ENCODE measurements at places on chromosomes 5 and 9.

DNA sequence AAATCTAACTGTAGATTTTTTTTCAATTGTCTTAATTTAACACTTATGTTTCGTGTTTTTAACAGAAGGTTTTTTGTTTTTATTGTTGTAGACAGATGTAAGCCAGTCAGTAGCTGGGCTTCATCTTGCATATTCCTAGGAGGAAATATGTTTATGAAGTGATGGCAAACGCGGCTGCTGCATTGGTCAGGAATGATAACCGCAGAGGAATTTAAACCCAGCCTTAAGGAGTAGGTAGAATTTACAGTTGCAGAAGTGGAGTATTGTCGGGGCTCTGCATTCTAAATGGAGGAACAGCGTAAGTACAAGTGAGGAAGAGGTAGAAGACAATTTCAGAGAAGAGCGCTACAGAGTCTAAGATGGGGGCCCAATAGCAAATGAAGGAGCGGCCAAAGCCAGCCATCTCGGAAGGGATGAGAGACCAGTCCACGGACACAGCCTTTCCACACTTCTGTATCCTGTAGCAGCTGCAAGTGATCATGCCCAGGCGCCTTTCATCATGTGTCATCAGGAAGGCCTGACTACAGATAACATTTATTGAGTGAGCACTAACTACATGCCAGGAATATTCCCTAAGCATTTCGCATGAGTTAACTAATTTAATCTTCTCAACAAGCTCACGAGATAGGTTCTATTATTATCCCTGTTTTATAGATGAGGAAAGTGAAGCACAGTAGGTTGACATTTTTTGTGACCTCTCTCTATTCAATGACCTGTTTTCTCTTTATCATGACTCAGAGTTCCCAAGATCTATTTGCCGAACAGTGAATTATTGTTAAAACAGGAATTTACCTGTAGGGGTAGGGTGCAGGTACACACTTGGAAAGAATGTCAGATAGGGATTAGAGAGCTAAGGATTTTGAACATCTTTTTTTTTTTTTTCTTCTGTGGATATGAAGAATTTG, 38.1 kb downstream of the CMYA5 start:
- DNase-seq, result no peak

GRCh38 chr5:157801-158200, 33.5 kb upstream of the LRRC14B start:
- DNase-seq, result no peak

DNA sequence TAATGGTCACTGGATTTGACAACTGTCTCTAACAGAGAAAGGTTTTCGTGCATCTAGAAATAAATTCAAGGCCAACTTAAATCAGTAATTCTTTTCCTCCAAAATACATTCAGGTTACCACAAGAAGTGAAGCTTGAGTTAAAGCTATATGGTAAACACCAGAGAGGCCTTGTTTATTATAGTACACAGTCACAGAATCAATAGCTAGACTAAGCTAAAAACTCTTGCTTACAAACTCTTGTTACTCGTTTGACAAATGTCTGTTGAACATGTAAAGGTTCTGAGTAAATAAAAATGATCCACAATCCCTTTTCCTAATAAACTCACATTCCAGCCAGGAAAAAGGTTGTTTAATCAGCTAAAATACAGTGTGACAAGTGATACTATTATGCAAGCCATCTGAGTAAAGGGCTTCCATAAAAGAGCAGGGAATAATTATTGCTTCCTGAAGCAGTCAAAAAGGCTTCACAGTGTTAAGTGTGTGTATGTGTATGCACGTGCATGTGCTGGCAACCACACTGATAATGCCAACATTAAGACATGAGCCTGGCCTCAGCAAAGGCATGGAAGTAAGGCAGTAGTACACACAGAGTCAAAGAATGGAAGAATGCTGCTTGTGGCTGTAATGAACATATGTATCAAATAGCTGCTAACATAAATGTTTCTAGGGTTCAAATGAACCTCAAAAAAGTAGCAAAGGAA, 12.8 kb downstream of the PTAR1 start:
- no peak for DNase-seq

- peak; percentile 50 for DNase-seq
Observed at GRCh38 chr5:78268356-78268755, 26.1 kb downstream of the AP3B1 start.

DNA sequence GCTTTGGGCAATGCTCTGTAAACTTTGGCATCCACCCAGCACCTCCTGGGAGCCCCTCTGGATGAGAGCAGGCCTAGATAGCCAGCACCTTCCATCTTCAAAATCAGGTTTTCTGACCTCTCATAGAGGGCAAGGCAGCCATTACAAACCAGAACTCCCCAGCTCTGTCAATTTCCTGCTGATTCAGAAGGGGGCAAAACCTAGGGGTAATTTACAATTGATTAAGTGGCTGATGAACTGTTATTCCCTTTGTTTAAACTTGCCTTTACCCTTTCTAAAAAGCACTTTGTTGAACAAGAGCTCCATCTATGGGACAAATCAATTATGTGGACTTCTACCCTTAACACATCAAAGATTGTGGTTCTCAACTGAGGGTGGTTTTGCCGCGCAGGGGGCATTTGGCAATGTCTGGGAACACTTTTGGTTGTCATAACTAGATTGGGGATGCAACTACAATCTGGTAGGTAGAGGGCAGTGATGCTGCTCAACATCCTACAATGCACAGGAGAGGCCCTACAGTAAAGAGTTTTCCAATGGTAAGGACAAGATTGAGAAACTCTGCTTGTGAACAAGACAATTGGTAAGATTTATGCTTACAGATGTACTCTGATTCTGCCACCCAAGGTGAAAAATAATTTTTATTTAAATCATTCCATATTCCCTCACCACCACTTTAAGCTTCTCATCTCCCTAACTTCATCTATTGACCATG, 184.1 kb downstream of the MARCHF11 start:
- peak; percentile 53 for DNase-seq

- DNase-seq, result no peak
Observed at GRCh38 chr9:95626341-95626740, 109.6 kb upstream of the PTCH1 start.

DNA sequence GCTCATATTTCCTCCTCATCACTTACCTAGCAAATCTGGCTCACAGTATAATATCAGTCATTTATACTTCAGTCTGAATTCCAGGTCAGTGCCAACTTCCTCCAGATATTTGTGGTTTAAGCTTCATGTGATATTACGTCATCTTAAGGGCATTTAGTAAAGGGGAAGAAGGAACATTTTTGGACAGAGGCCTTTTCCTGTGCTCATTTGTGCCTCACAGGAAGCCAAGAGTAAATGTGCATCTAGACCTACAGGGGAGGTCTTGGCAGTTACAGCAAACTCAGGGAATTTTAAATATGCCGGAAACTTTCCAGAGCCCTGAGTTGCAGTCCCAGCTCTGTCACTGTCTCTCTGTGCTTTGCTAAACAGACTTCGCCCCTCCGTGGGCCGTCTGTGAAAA, 12.3 kb upstream of the KCNIP1 start:
- peak; percentile 83 for DNase-seq

DNA sequence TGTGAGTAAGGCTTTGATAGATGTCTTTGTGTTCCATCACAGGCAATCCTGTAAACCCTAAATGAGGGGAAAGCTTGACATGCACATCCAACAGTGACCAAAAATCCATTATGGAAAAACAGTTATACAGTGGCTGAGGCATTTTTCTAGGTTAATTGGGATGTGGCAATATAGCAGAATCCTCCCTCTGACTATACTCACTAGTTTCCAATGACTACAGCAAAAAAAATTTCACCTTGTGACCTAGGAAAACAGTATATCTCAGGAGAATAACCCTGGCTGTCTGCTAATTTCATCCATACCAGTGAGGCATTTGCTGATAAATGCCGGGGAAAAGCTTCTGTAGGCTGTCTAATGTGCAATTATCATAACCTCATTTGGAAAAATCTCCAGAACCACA, 49.9 kb upstream of the SNCAIP start:
- DNase-seq, result no peak

GRCh38 chr5:79130781-79131180, 19.2 kb downstream of the BHMT start:
- no peak for DNase-seq

DNA sequence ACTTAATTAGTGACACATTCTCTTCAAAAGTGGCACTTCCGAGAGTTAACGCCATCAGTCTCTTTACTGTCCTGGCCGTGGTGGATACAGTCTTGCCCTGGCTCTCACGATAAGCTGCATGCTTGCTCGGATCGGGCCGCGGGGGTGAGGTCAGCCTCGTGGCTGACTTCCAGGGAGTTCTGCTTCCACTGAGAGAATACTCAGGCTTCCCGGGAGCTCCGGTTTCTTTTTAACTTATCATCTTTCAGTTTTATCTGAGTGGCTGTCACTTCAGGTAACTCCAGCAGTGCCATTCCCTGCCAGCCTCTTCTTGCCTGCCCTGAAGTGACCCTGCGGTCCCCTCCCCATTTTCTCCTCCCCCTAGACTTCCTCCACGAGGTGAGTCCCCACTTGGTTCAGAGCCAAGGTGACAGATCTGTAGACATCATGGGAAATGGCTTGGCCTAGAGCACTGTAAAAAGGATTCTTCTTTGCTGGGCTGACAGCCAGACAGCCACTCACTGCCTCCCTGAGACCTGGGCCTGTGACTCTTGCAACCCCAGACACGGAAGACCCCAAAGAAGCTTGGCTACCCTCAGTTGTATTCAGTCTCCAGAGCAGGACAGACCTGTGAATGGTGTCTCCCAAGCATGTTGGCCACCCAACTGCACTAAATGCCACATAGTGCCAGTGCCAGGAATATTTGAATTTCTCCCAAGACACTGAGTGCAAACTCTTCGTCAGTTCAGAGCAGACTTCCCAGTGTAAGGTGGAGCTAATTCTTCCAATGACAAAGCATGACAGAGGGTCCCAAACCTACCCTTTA, 95.1 kb downstream of the DAPK1 start:
- no peak for DNase-seq

GRCh38 chr5:108409786-108410185, 27.9 kb upstream of the FBXL17 start:
- DNase-seq, result no peak

DNA sequence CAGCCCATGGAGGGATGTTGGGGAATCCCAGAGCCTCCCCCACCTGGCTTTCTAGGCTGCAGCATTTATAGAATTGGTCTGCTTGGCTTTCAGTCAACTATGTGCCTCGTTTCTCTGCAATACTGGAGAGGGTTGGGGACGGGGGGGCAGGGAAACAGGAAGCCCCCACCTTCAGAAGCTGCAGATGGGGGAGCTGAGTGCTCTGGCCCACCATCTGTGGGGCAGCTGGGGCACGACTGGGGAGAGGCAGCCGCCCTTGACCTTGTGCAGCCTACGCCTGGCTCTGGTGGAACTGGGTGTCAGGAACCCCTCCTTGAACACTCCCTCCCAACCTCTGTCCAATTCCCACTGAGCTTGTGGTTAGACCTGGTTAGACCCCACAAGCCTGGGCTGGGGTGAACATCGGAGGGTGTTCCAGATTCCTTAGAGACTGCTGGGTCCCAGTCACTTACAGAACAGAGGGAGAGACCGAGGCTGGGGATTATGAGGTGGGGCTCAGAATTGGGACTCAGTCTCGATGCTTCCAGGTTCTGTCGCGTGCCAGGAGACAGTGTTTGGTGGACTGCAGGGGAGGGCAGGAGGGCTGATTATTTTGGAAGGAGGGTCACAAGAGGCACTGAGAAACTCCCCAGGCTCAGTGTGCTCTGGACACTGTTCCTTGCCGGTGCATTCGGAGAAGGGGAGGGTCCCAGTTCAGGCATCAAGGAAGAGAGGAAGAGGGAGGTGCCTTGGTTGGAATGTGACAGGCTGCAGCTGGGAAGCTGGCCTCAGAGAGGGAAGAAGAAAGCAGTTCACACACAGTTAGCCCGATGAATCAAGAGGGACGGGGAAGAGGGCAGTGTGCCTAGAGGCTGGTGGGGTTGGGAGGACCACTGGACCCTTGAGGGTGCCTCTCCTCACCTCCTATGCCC, 25.6 kb downstream of the COL27A1 start:
- no peak for DNase-seq

DNA sequence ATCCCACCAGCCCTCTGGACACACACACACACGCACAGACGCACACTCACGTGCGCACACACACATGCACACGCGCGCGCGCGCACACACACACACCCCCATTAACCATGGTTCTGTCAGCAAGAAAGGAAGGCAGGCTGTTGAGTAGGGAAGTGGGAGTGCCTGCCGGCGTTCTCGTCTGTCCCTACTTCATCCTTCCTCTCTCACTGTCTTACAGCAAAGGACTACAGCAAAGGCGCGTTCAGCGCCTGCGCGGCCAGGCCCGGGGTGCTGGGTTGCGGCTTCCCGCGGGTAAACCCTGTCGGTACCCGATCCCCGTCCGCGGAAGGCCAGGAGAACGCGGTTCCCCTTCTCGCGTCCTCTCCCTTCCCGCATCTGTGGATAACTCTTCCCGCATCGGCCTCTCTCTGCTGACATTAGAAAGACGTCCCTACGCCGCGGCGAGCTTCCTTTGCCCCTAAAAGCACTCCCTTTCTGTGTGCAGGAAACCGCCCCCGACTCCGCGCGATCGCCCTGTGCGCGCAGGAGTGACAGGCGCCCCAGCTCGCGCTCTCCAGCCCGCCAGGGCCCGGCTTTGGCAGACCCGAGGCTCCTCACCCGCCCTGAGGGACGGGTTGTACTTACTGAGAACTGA, 219.2 kb downstream of the AGTPBP1 start:
- DNase-seq, result no peak

- no peak for DNase-seq
Observed at GRCh38 chr5:27015758-27016157, 22.6 kb downstream of the CDH9 start.

GRCh38 chr5:56329652-56330051, 96.5 kb upstream of the ANKRD55 start:
- no peak for DNase-seq

DNA sequence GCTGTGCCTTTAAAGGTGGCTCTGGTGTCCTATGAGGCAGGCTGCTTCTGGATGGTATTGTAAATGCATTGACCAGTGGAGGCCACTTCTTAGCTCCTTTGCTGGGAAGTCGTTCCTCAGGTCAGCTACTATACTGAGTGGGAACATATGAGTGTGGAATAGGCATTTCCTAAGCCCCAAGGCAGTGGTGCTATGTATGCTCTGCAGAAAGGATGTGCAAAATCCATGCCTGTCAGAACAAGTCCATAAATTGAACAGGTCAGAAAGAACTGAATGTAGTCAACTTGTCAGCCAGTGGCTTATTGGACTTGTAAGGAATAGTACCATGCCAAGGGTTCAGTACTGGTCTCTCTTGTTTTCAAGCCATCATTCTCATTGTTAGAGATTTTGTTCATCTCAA, 216.4 kb downstream of the CDH10 start:
- no peak for DNase-seq

DNA sequence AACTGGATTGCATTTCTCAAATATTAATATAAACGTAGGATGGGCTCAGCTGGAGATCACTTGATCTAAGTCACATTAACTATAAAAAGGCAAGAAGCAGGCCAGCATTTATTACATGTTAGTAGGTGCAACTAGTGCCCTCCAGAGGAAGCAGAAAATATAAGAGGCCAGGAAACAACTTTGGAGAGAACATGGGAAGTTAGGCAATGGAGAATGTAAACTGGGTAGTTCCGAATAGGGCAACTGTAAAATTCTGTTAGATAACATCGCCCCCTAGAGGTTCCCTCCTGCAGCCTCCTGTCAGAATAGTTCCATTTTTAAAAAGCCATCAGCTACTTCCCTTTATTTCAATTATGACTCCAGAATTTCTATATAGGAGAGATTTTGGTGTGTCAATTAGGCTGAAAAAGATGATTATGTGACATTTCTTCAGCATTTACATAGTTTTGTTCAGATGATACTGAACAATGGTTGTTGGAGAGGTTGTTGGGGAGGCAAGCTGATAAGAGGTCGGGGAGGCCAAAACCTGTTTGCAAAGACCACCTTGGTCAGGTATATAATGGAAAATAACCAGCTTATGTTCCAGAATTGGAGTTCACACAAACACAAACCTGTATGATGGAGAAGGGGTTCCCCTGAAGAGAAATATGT, 22.4 kb downstream of the CCL28 start:
- DNase-seq, result peak; percentile 95

GRCh38 chr9:113947941-113948340, 71.8 kb downstream of the ZNF618 start:
- no peak for DNase-seq
